ENCODE measurements at places on chromosomes 6 and 20.

GRCh38 chr6:170444056-170444591 is 109.0 kb downstream of the PSMB1 start:
- DNase-seq, result no peak

- DNase-seq, result no peak
Observed at GRCh38 chr6:166494101-166494441, 92.4 kb downstream of the RAMACL start.

- DNase-seq, result no peak
Observed at GRCh38 chr20:49859011-49859410, 46.4 kb downstream of the SLC9A8 start.

- no peak for DNase-seq
Observed at GRCh38 chr6:117477988-117478852, 4.3 kb upstream of the DCBLD1 start.

GRCh38 chr6:170435766-170436165 is 117.3 kb downstream of the PSMB1 start:
- no peak for DNase-seq

GRCh38 chr20:39879296-39879695 is 809.7 kb downstream of the MAFB start:
- DNase-seq, result no peak

All from stimulated activated CD8-positive, alpha-beta memory T cell treated with anti-CD3 and anti-CD28 coated beads, Interleukin-7, amount 100 ng/mL, for 1 hour (primary cell).